T-cell (primary cell): ENCODE measurements at places on chromosomes 16 and 17.

DNA sequence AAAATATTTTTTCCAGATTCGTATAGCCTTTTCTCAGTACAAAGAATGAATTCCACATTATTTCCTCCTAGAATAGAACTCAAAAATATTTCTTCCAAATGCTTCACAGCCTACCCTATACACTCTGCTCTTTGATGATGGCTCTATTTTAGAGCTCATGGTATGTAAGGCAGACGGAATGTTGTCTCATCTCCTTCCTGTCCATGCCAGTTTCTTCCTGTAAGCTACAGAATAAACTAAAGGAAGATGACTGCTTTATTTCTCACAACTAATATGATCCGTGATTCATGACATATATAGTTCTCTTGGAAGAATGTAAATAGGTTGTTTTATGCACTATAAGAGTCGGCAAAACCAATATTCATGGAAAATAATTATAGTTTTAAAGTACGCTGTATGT, 723.1 kb downstream of the CDH11 start:
- DNase-seq, result no peak

DNA sequence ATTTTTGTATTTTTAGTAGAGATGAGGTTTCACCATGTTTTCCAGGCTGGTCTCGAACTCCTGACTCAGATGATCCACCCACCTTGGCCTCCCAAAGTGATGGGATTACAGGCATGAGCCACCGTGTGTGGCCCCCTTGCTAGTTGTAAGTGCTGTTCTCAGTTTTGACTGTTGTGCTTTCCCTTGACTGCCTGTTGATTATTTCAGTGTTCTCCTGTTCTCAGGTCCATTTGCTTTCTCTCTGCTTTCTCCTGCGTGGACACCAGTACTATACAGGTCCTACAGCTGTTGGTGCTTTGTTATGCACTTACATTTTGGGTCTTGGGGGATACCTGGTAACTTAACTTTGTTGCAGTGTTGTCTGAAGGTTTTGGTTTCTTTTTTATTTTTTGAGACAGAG, 8.2 kb downstream of the CASC3 start:
- DNase-seq, result no peak

DNA sequence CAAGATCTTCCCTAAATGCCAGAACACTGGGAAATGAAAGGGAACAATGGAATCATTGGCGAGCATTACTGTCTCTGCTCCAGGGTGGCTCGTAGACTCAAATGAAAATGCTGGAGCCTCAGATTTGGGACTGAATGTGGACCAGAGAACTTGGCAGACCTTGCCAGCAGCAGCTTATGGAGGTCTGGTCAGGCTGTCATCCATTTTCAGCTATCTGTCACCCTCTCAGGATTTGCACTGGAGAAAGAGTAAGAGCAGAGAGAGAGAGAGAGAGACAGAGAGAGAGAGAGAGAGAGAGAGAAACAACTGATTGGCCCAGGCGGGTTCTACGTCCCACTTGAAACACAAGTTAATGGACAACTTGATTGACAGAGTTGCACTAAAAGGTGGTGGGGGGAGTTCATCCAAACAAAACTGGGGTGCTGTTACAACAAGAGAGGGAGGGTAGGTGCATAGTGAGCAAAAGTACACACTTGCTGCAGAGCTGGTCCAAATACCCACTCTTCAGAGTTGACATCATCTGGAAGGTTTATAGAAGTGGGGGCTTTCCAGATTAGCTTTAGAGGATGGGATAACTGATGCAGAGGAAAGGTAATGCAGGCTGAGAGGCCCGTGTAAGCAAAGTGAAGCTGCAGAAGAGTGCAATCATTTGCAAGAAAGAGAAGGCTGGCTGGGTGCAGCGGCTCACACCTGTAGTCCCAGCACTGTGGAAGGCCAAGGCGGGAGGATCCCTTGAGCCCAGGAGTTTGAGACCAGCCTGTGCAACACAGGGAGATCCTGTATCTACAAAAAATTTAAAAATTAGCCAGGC, 16.5 kb upstream of the NSMCE1 start:
- no peak for DNase-seq

- DNase-seq, result no peak
Measured at GRCh38 chr16:69865701-69866100, 85.4 kb upstream of the CLEC18A start.

GRCh38 chr17:28912281-28912937, 9.5 kb upstream of the DHRS13 start:
- DNase-seq, result peak; percentile 33
